ENCODE measurements at places on chromosomes 1 and 21.

GRCh38 chr1:198671136-198671535, 32.3 kb downstream of the PTPRC start:
- DNase-seq: peak; percentile 59

DNA sequence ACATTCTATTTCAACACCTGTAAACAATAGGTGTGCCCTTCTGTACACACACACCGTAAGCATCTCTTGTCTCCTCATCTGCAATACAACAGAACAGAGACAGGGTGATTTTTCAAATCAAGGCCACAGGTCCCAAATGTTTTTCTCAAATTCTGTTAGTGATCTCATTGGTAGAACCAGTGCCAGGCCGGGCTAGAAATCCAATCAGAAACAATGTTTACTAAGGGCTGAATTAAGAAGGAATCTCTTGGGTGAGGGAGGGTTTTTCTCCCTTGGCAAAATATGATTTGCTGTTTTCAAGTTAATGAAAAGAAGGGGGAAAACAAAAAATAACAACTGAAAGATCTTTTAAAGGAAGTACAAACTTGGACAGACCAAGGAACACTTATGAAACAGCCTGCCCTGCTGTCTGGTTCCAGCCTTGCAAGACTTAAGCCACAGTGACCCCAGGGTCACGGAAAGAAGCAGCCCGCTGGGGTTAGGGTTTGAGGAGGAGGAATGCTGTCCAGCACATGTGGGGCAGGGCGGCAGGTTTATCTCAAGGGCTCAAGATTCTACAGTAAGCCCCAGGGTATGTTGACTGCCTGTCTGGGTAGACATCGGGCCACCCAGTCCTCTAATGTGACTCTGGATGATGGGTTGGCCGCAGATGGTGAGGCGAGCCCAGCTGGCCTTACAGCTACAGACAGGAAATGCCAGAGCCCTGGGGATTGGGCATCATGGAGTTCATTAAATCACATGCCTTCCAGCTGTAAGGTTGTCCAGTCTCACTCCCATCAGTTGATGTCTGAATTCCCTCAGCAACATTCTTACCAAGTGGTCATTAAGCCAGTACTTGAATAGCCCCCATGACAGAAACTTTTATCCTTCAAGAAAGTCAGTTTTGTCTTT, 73.3 kb upstream of the SLC44A3 start:
- no peak for DNase-seq

DNA sequence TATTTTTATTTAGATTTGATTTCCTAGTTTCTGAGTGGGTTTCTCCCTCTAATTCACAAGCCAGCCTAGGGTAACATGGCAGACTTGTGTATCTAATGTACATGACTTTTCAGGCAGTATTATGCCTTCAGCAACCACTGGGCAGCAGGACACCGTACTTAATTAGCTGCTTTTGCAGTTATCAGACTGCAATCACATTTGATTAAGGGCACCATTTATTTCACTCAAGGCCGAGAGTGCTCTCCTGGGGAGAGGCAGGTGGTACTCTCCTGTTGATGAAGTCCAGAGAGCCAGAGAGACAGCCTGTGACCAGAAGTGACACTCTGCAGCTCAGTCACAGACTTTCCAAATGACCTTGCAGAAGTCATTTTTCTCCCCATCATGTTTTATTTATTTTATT, 18.7 kb downstream of the CYYR1 start:
- DNase-seq: no peak

- no peak for DNase-seq
Observed at GRCh38 chr1:111191496-111191895, 8.9 kb downstream of the DENND2D start.

GRCh38 chr1:54844564-54844963, 42.4 kb downstream of the DHCR24 start:
- no peak for DNase-seq

DNA sequence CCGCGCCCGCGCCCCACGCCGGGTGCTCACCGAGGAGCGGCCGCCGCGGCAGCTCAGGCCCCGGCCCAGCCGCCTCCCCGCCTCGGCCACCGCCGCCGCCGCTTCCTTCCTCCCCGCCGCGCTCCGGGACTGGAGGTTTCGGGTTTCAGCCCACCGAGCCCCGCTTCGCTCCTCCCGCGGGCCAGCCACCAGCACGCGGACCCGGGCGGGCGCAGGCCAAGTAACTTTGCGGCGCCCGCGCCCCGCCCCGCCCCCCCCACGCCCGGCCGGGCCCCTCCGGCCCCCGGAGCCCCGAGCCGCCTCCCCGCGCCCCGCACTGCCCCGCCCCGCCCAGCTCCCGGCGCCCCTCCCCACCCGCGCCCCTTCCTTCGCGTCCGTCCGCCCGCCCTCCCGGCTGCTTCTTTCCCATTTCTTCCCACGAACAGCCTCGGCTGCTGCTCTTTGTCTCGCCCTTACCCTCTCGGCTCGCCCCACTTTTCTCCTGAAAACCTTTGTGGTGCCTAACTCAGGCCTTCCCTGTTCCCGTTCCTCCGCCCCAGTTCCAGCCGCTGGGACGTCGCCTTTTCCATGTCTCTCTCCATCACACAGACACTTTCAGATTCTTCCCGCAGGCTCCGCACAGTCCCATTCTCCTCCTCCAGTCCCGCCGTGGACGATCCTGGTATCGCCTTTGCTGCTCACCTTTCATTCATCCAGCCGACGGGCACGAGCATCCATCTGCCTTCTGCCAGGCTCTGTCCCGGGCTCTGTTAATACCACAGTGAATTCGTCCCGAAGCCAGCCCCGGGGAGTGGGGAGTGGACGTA, at the start of gene GPR161:
TSS of gene GPR161 (minus strand) at position 222 of the 806 bp plus-strand sequence. CDS start 32,080 bp downstream, outside the sequence.
- DNase-seq: peak; percentile 48

DNA sequence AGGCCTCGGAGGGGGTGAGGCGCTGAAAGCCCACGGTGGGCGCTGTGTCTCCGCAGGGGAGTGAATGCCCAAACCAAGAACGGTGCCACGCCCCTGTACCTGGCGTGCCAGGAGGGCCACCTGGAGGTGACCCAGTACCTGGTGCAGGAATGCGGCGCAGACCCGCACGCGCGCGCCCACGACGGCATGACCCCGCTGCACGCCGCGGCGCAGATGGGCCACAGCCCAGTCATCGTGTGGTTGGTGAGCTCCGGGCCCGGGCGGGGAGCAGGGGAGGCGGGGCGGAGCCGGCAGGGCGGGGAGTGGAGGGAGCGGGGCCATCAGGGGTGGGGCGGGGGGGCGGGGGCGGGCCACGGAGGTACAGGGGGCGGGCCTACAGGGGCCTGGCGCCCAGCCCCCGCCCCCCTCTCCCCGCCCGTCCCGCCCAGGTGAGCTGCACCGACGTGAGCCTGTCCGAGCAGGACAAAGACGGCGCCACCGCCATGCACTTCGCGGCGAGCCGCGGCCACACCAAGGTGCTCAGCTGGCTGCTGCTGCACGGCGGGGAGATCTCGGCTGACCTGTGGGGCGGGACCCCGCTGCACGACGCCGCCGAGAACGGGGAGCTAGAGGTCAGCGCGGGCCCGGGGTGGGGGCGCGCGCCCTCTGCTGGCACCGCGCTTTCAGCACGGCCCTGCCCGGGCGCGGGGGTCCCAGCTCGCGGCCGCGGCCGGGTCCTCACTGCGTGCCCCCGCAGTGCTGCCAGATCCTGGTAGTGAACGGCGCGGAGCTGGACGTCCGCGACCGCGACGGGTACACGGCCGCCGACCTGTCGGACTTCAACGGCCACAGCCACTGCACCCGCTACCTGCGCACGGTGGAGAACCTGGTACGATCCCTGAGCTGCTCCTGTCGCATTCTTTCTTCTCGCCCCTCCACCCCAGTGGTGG, 15.9 kb downstream of the ESPN start:
- DNase-seq: peak; percentile 89

DNA sequence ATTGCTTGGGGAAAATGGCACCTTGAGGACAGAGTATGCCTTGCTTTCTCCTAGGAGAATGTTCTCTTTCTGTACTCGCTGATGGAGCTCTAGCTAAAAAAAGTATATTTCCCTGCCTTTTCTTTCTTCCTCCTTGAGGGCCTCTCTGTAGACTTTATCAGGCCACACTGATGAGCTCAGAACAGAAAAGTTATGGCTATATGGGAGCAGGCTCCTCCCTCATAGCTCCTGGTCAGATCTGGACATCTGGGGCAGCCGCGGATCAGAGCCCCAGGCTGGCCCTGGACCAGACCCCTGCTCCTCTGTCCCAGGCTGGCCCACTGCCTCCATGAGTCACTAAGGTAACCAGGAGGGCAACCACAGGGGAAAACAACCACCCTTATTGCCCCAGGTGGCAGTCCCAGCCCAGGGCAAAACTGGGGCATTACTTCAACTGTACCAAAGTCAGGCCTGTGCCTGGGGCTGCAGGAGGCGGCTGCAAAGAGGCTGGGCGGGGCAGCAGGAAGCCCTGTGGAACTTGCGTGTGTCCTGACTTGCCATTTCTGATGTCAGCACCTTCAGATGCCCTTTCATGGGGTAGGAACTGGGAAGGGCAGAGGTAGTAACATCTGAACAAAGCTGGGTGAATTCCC, 26.3 kb upstream of the ZNF648 start:
- DNase-seq: peak; percentile 19

DNA sequence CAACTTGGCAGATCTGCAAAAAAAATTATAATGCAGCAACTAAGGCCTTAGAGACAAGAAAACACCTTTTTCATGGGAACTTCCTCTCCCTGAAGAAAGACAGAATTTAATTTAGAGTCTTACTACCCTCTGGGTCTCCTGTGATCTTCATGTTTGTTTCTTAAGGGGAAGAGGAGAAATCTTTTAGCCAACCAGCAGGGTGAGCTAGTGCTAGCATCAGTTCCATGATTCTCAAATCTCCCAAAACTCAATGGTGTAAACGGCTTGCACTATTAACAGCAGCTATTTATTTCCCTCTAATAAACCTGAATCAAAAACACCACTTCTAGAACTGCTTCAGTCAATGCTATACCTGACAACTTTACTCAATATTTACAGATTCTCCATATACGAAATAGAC, 3.8 kb downstream of the ZNF644 start:
- DNase-seq: peak; percentile 65

- DNase-seq: no peak
Observed at GRCh38 chr1:169018751-169019150, 87.7 kb upstream of the ATP1B1 start.

DNA sequence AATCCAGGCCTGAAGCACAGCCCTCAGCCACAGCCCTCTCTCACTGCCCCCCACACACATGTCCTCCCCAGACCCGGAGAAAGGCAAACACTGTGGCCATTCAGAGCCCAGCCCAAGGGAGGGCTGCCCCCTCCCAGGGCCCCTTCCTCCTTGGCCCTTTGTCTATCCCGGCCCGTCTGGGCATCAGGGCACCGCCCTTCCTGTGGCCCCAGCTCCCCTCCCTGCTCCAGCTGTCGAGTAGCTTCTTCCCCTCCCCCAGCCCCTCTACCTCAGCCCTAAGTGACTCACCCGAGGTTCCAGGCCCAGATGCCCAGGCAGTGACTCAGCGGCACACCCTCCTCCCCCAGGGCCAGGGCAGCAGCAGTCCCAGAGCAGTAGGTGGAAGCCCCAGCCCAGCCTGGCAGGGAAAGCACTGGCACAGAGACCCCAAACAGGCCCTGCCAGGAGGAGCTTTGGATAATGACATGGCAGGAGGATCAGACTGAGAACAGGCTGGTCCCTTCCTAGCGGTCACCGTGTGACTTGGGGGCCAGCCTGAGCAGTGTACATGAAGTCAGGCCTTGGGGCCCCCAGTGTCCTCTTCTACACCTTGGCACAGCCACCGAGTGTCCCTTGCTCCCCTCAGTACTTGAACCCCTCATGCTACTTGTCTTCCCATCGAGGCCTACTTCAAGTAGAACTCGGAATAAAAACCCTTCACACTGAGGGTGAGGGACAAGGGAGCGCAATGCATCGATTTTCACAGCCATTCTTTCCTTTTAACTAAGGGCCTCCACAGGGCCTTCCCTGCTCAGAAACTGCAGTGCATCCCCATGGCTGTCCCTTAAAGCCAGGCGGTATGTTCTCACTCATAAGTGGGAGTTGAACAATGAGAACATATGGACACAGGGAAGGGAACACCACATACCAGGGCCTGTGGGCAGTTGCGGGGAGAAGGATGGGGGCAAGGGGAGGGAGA, 1.0 kb upstream of the S100A2 start:
- DNase-seq: peak; percentile 99

DNA sequence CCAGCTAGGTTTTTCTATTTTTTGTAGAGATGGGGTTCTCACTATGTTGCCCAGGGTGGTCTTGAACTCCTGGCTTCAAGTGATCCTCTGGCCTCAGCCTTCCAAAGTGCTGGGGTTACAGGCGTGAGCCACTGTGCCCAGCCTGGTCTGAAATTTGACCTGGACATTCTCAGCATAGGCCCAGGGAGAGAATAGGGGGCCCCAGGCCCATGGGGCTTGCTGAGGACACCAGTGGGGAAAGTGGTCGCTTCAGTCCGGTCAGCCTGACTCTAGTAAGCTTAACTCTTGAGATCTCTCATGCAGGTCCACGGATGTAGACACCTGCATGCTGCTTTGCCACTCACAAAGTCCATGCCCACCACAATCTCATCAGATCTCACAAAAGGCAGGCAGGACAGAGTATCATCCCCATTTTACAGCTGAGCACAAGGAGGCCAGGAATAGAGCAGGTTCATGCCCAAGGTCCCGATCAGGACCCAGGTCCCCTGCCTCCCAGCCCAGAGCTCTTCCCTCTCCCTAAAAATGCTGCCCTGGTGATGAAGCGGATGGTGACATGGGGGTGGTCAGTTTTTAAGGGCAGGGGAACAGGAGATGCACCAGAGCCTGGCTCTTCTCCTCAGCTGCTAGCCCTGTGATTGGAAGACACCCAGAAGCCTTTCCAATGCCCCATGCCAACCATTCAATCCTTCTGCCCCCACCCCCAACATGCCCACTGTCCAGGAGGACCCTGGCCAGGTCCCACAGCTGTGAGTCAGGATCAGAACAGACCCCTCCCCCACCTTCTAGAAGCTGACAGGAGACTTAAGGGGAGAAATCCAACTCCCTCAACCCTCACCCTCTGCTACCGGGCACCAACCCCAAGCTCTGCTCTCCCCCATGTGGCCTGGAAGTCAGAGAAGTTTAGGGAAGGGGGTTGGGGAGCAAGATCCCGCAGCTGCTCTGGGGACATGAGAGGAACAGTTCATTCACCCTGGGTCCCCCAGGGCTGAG, 1.8 kb downstream of the FHL3 start:
- peak; percentile 54 for DNase-seq

GRCh38 chr1:167089939-167090313, 251 bp downstream of the GPA33 start:
- DNase-seq: no peak

DNA sequence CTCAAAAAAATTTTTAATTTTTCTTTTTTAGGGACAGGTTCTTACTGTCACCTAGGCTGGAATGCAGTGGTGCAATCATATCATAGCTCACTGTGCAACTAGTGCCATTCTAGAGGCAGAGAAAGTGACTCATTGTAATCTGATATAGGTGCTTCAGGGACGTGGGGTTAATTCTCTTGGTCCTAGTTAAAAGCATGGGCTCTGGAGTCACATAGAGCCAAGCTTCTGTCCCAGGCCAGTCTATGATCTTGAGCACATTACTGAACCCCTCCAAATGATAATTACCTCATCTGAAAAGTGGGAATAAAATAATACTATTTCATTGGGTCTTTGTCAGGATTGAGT, 1.1 kb upstream of the ADIPOR1 start:
- no peak for DNase-seq

- DNase-seq: no peak
Observed at GRCh38 chr1:213484333-213484732, 433.3 kb downstream of the RPS6KC1 start.

- no peak for DNase-seq
Observed at GRCh38 chr1:152962876-152963415, 7.5 kb upstream of the SPRR4 start.

GRCh38 chr21:41366522-41367151, 4.8 kb downstream of the MX2 start:
- DNase-seq: peak; percentile 53

- no peak for DNase-seq
Observed at GRCh38 chr1:185869590-185869989, 135.4 kb downstream of the HMCN1 start.

GRCh38 chr1:91124989-91125417, 103.2 kb upstream of the ZNF644 start:
- DNase-seq: peak; percentile 4

GRCh38 chr1:198153103-198153502, 3.7 kb upstream of the NEK7 start:
- DNase-seq: no peak

Data from hematopoietic multipotent progenitor cell treated with erythropoietin and hydrocortisone succinate and interleukin-3 and kit ligand, for 4 days (in vitro differentiated cells).